ENCODE measurements at places on chromosomes 7 and 10. TPM values are rescaled to one million over a fixed set of nuclear protein-coding genes. Genes with fewer than 3 reads are reported as not detected.

C10orf62 gene
- total RNA-seq, result not detected

CUTC gene
- 16.7 TPM for total RNA-seq

ASB10 gene
- not detected for total RNA-seq

ANXA8L1 gene
- total RNA-seq, result not detected

LRRN3 gene
- 1.6 TPM for total RNA-seq

CYP2W1 gene
- total RNA-seq, result not detected

CXCL12 gene
- 169 TPM for total RNA-seq

HMX3 gene
- not detected for total RNA-seq

GRCh38 chr10:21926949-21927348, 76.6 kb downstream of the DNAJC1 start:
- no peak for DNase-seq

DNA sequence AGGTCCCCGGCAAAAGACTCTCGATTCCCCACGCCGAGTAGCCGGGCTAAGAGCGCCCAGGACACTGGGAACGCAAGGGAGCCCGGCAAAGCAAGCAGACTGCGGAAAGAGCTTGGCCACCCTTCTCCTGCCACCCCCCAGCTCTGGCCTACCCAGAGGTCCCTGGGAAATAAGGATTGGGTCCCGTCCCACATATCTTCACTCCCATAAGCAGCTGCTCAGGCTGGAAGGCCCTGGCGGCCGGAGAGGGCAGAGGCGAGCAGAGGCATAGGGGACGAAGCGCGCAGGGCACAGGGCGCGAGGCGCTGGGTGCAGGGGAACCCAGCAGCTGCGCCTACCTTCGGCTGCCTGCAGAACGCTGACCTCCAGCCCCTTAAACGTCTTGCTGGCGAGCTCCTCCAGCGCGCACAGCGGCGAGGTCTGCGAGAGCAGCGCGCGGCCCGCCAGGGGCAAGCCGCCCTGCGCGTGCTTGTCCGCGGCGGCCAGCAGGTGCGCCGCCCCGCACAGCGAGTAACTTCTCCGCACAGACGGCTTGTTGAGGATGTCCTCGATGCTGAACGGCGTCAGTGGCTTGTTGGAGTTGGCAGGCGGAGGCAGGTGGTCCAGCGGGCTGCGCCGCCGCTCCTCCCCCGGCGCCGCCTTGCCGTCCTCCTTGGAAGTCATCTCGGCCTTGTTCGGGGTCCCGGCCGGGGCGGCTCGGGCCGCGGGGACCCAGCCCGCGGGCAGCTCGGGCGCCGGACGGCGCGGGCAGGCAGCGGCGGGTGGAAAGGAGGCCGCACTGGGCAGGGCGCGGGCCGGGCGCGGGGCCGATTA, 904 bp downstream of the LBX1 start:
- no peak for DNase-seq

GRCh38 chr10:90417029-90417428, 440.8 kb downstream of the HTR7 start:
- no peak for DNase-seq

DNA sequence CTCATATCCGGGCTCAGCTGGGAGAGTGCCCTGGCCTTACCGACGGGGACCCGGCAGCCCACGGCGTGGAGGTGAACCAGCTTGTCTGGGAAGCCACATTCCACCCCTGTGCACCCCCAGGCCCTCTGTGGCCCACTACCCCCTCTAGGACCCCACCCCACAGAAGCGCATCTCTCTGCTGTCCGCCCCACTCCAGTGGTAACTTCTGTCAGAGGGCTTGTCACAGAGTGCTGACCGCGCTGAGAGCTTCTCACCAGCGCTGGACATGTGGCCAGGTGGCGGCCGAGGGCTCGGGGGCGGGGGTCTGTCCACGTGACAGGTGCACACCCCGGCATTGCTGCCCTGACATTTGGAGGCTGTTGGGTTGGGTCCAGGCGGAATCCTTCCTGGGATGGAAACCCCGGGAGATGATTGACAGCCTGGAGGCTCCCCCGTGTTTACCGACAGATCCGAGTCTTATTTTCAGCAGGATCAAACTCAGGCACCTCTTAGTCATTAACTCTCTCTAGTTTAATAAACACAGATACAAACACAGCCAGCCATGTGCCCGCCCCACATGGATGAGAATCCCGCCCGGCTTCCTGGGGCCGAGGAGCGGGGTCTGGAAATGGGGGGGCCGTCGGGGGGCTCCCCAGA, 5.1 kb downstream of the ELFN1 start:
- DNase-seq, result no peak
